ENCODE measurements at places on chromosomes 12 and 14.
A peak's percentile ranks its signal among the peaks of the same experiment; 100 is the strongest.

DNA sequence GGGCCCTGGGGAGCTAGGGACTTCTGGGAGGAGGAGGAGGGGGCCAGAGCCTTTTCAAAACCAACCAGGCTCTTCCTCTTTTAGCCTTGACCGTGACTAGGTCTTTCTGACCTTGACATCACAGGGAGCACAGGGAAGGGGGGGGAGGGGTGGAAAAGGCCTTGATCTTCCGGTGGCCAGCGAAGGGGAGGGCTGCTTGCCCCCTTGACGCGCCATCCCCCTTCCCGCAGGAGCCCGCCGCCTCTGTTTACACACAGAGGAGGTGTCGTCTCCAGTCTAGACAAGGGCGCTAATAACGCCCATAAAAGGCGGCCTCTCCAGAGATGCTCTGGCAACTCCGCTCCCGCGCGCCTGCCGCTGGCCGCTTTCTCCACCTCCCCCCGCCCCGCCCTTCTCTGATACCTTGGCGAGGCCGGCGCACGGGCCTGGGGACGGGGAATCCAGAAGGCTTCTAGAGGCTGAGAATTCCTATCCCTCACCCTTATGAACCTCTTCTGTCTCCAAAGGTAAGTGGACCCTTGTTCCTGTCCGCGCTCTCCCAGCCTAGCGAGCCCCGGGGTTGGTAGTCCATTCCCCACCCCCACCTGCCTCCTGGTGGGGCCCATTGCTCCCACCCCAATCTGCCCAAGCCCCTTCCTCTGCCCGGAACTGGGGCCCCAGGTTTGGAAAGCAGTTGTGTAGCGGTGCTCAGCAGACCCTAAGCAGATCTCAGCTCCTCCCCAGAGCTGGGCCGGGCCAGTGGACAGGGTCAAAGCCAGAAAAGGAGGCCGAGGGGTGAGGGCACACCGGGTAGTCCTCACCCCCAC is 4.9 kb upstream of the HOXC12 start:
- DNase-seq = no peak

DNA sequence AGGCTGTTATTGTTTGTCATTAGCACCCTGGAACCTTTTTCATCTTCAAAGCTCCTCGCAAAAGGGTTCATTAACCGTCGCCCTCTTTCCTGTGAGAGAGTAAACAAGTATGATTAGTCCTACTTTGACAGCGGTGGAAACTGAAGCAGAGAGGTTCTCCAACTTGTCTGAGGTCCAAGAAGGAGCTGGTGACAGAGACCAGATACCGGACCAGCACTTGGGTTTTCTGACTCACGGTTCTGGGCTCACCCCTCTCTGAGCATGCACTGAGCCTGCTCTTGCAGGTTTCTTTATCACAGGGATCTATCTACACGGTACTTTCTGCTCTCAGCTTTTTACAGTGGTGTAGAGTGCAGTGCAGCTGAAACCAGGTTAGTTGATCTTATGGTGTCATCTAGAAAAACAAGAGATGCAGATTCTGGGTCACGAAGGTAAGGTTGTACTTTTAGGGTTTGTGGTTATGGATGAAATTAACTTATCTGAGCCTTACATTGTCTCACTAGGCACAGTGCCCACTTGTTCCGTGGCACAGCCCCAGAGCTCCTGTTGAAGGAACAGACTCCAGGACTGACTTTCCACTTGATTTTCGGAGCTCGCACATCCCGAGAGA is 62.1 kb downstream of the PPP2R5C start:
- DNase-seq = no peak

GRCh38 chr12:121797937-121798786 is 4.7 kb upstream of the RHOF start:
- peak; percentile 71 for DNase-seq

DNA sequence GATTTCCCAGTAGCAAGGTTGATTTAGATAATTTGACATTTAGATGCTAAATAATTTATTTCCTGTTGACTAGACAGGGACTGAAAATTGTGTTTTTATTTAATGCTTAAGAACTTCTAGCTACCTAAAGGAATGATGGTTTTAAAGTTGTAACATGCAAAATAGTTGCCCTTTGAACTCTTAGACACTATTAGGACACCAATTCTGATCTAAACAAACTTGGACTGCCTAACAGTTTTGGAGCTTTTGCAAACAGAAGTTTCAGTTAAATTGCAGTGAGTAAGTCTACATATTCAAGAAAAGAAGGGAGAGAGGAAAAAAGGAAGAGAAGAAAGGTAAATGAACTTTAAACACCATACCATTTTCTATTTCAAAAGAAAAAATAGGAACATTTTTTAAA is 189.3 kb upstream of the GARIN2 start:
- DNase-seq = no peak

DNA sequence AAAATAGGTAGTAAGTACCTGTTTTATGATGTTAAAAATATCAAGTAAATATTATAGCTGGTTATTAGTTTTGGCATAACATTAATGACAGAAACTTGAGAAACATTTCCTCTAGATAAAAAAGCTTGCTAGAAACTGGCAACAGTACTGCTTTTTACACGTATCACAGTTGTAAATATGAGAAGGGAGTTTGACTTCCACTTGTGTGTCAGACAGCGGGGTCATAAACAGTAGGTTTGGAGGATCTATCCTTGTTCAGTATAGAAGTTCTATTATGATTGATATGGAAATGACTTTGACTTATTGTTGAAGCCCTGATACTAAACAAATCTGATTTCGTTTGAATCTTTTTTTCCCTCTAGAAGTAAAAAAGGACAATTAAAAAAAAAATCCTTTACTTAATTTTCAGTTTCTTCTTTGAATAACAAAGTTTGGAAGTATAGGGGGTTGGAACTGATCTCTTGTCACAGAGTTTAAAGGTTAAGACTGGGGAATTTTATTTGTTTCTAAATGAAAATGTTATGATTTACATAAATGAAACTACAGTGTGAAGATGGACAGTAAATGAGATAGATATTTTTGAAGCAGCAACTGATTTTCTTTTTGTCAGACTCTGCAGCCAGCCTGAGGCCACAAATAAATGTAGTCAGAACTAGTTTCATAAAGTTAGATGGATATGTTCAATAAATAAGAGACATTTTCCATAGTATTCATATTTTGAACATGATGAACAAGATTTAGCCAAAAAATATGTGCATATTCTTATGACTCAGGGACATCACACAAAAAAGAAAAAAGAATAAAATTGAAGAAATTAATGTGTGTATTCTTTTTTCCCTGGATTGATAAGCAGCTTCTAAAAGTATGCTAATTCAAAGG is 50.1 kb downstream of the WNK1 start:
- DNase-seq = no peak

- DNase-seq = no peak
Measured at GRCh38 chr12:26271024-26271423, 75.7 kb downstream of the SSPN start.

DNA sequence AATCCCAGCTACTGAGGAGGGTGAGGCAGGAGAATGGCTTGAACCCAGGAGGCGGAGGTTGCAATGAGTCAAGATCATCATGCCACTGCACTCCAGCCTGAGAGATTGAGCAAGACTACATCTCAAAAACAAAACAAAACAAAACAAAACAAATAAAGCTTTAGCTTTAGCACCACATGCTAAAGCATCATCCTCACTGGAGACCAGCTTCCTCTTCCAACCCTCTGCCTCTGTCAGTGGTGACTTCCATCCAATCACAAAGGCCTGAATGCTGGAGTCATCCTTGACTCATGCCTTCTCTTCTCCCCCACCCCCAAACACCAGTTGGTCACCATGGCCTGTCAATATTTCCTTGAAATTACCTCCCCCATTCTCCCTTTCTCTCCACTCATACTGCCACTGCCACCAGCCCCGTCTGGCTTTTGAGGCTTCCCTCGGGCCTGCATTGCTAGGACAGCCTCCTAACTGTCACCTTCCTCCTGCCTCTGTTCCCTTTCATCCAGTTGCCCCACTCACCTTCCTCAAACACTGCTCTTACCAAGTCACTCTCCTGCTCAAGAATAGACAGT is 1.4 kb downstream of the ZNF385A start:
- DNase-seq = no peak

DNA sequence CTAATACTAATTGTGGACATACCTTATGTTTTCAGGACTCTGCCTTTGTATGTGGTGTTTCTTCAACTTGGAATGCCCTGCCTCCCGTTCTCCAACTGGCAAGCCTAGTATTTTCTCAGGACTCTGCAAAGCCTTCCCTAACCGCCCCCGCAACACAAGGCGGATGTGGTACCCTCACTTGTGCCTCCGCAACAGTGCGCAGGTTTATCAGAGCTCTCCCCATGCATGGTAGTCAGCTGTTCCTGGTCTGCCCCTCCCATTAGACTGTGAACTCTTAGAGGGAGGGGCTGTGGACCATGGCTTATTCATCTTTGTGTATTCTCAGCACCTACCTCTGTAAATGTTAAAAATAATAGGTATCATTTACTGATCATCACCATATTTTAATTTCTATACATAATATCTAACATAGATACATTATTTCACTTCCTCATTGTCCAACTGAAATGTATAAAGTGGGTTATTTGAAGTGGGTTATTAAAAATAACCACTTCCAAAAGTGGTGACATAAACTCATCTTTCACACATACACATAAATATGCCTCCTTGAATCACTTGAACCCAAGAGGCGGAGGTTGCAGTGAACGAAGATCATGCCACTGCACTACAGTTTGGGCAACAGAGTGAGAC is 9.0 kb downstream of the LPAR5 start:
- DNase-seq = no peak

DNA sequence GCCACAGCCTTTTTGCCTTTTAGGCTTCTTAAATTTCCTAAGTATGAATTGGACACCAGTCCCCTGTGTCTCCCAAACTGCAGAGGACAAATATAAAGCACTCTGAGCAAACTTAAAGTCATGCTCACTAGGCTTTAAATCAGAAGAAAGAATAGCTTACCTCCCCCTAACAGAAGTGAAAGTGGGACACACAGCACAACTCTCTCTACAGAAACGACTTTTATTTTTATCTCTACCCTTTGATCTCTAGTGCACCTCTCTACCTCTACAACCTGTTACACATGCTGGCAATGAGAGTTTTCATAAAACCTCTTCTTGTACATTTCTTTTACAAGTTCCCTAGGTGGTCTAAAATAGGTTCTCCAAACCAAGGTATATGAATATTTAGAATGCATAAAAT is 19.7 kb downstream of the IAPP start:
- DNase-seq = no peak

DNA sequence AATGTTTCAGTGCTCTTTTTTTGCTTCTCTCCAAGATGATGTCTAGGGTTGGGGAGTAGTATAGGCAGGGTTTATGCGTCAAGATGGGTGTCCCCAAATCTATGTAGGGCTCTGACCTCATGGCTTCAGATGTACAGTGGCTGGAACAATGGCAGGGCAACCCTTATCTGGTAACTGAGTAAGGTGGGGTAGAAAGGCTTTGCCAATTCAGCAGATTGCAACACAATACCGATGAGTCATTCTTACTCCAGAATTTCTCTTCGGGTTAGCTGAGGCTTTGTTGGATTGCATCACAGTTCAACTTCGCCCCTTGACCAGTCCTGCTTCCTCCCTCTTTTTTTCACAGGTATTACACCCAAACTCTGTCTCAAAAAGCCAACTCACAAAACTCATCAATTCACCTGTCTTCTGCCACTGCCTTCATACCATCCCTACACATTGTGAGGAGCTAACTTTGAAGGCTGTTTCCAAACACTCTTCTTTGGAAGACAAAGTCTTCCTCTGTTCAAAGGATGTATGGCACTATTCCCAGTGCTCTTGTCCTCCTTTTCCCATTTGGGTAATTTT is 190.2 kb upstream of the CNOT2 start:
- no peak for DNase-seq

- DNase-seq = no peak
Measured at GRCh38 chr12:102891756-102892155, 25.3 kb downstream of the PAH start.

- DNase-seq = no peak
Measured at GRCh38 chr12:123808167-123808566, 46.1 kb downstream of the DNAH10 start.

GRCh38 chr12:107767466-107767865 is 6.5 kb upstream of the PRDM4 start:
- no peak for DNase-seq

All from NCI-H2081 treated with DMSO at 0.1 percent for 48 hours (cell line).